ENCODE measurements at places on chromosomes 7 and 10. TPM values are rescaled to one million over a fixed set of nuclear protein-coding genes. Genes with fewer than 3 reads are reported as not detected.

DNA sequence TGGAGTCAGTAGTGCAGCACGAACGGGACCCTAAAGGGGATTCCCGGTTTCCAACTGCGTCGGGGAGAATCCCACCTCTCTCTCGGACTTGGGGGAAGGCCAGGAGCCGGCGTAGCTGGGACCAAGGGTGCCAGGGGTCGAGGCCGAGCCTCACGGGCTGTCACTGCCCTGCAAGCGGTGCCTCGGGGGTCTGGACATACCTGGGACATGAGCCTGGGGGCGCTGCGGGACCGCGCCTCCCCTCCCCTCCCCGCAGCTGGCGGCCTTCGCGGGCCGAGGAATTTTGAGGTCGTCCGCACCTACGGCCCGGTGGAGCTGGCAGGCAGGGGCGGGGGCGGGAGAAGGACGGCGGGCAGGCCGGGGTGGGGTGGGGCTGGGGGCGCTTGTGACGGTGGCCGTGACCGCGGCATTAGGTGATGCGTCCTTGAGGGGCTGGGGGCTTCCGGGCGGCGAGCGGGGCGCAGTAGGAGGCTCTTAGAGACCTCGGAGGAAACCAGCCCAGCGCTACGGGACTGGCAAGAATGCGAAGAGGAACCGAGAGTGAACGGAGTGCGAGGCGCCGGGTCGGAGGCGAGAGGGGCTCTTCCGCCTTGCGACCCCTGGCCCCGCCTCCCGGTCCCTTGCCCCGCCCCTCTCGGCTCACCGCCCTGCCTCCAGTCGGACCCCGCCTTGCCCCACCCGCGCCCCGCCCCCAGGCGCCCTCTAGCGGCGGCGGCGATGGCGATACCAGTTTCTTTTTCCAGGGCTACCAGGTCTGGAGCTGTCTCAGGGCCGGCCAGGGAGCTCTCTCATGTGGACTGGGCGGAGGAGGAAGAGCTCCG is 48.3 kb downstream of the NPVF start:
- DNase-seq, result no peak

Gene DNAAF5
- total RNA-seq, result 48.7 TPM

- no peak for DNase-seq
These were observed 198.8 kb downstream of the TCERG1L start for GRCh38 chr10:131112691-131113090.

DNA sequence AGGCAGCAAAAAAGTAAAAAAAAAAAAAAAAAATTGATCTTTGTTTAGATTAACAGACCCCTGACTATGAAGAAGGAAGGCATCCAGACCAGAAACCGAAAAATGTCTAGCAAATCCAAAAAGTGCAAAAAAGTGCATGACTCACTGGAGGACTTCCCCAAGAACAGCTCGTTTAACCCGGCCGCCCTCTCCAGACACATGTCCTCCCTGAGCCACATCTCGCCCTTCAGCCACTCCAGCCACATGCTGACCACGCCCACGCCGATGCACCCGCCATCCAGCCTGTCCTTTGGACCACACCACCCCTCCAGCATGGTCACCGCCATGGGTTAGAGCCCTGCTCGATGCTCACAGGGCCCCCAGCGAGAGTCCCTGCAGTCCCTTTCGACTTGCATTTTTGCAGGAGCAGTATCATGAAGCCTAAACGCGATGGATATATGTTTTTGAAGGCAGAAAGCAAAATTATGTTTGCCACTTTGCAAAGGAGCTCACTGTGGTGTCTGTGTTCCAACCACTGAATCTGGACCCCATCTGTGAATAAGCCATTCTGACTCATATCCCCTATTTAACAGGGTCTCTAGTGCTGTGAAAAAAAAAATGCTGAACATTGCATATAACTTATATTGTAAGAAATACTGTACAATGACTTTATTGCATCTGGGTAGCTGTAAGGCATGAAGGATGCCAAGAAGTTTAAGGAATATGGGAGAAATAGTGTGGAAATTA is 19.4 kb downstream of the GATA3 start:
- no peak for DNase-seq

GRCh38 chr10:98295401-98295811 is 27.4 kb upstream of the LOXL4 start:
- no peak for DNase-seq

DNA sequence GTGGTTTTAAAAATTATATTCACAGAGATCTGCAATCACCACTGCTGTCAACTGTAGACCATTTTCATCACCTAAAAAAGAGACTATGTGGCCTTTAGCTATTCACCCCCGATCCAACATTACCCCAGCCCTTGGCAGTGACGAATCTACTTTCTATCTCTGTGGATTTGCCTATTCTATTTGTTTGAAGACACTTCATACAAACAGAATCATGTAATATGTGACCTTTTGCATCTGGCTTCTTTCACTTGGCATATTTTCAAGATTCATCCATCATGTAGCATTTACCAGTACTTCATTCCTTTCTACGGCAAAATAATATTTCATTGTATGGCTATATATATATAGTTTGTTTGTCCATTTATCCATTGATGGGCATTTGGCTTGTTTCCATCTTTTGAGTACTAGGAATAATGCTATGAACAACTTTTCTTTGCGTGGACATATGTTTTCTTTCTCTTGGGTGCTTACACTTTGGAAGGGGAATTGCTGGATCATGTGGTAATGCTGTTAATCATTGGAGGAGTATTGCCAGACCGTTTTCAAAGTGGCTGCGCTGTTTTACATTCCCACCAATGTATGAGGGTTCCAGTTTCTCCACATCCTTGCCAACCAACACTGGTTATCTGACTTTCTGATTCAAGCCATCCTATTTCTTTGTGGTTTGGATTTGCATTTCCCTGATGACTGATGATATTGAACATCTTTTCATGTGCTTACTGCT is 22.3 kb downstream of the ADAMTS14 start:
- no peak for DNase-seq

- no peak for DNase-seq
These were observed 392.2 kb downstream of the ACTR3B start for GRCh38 chr7:153151766-153152165.

GRCh38 chr10:72097448-72098300 is 9.3 kb upstream of the SPOCK2 start:
- DNase-seq, result peak; percentile 42

GRCh38 chr7:75951506-75951905 is 36.6 kb downstream of the POR start:
- DNase-seq, result no peak

- DNase-seq, result no peak
These were observed 33.1 kb upstream of the TBX20 start for GRCh38 chr7:35286986-35287385.

- DNase-seq, result no peak
These were observed 18.2 kb downstream of the ARID5B start for GRCh38 chr10:61919646-61920215.

Gene HTR5A
- not detected for total RNA-seq

GRCh38 chr7:35463176-35463700 is 209.3 kb upstream of the TBX20 start:
- no peak for DNase-seq

Gene PPP1R17
- total RNA-seq, result not detected

DNA sequence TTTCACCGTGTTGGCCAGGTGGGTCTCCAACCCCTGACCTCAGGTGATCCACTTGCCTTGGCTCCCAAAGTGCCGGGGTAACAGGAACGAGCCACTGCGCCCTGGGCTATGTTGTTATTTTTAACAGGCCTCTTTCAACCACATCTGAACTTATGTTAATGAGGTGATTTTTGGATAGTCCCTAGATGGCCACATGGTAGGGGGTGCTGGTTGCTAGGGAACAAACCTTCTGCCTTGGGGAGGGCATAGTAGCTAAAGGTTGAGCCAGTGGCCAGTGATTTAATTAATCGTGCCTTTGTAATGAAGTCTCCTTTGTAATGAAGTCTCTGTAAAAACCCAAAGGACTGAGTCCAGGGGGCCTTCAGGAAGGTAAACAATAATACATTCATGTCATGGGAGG is 9.1 kb downstream of the COMTD1 start:
- DNase-seq, result no peak

Gene RPEL1
- not detected for total RNA-seq

Gene PIK3AP1
- total RNA-seq, result 0.10 TPM

- no peak for DNase-seq
These were observed 32.7 kb downstream of the LGI1 start for GRCh38 chr10:93790439-93790838.

Gene WNT2
- total RNA-seq, result not detected

DNA sequence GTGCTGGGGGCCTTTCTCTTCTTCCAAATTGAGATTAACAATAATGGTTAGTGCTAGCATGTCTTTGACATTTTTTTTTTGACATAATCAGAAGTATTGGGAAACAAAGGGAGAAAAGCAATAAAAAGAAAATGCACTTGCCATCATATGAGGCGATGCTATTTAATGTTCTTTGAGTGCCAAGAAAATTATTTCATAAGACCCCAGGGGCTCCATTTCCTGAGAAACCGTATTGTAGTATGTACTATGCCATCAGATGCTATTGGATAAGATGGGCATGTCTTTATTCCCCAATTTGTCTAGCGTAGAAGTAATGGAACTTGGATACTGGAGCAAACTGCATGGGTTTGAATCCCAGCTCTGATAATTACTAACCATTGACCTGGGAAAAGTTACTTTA is 408.9 kb downstream of the ADRA2A start:
- no peak for DNase-seq

GRCh38 chr10:71206911-71207310 is 5.5 kb upstream of the UNC5B start:
- no peak for DNase-seq

DNA sequence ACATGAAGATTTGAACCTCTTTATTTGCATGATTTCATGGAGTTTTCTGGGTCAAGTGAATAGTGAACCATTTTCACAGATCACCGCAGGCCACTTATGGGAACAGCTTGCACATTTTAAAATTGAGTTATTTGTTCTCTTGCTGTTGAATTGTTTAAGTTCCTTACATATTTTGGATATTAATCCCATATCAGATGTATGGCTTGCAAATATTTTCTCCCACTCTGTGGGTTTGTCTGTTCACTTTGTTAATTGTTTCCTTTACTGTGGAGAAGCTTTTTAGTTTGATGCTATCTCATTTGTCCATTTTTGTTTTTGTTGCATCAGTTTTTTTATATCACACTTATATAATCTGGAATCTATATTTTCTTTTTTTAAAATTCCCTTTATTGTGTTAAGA is 14.1 kb upstream of the ZC3HAV1L start:
- DNase-seq, result no peak

GRCh38 chr10:75408911-75409885 is 7.6 kb upstream of the ZNF503 start:
- DNase-seq, result no peak

DNA sequence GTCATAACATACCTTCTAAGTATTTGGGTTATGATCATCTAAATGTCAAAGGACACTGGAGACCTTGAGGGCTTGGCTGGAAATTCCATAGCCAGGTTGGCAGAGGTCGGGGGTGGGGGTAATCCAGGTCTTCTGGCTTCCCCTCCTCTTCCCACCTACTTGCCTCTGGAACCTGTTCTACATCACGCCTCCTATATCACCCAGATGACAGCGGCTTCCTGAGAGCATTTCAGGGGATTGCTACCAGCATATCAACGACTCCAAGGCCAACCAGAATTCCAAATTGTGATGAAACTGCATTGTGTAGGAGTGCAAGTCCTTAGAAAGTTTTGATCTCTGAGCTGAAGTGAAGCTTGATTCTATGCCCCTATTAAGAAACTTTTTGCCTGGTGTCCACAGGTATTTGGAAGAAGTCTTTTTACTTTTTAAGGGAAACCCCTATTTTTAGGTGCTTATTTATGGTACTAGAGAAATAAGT is 95.7 kb downstream of the SH2D4B start:
- no peak for DNase-seq

GRCh38 chr10:116848032-116848943 is 1.0 kb upstream of the ENO4 start:
- no peak for DNase-seq

Gene ACSL5
- total RNA-seq, result 22.5 TPM

GRCh38 chr10:6850452-6850851 is 270.4 kb upstream of the PRKCQ start:
- no peak for DNase-seq

Gene PTCD1
- total RNA-seq, result 14.3 TPM

DNA sequence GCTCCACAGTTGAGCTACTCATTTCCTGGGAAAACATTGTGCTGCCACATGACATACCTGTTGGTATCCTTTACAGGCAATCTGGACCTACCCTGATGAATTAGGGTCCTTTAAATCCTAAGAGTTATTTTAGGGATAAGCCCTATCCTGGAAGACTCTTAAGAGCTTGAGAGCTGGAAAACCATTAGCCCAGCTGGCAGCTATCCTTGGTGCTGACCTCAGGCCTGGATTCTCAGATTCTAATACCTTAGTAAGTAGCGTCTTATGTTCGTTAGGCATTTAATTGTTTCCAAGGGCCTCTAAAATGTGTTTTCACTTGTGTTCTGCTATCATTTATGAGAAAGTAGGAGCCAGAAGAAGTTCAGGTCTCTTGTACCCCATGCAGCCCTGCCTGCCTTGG is 93.0 kb upstream of the SORCS3 start:
- no peak for DNase-seq

GRCh38 chr7:131335639-131336381 is 8.1 kb downstream of the MKLN1 start:
- DNase-seq, result no peak

Gene LBX1
- not detected for total RNA-seq

GRCh38 chr10:3902054-3902808 is 117.2 kb upstream of the KLF6 start:
- no peak for DNase-seq

- no peak for DNase-seq
These were observed 72.8 kb upstream of the CUX1 start for GRCh38 chr7:101744588-101744987.

GRCh38 chr10:65341323-65341925 is 1584.4 kb upstream of the LRRTM3 start:
- peak; percentile 92 for DNase-seq

GRCh38 chr10:90718182-90718581 is 139.7 kb downstream of the HTR7 start:
- no peak for DNase-seq

DNA sequence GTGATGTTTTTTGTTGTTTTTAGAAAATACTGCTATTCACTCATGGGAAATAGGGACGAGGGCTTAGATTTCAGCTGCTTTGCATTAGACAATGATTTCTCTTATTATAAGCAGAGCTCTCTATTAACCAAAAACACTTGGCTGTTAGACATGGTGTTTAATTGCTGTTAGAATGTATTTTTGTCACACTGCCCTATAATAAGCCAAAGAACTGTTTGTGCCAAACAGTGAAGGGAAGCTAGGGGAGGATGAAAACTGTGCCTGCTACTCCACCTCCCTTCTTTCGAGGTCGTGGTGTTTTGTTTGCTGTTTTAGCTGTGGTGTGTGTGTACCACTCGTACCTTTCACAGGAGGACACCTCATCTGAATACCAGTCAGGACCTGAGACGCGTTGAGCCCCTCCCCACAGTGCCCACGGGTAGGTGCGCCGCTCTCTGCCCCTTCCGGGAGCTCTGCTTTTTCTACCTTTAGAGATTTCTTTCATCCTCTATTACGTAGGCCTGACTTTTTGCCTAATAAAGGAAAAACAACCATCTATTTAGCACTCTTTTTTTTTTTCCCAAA is 57.9 kb downstream of the CUX1 start:
- DNase-seq, result no peak

DNA sequence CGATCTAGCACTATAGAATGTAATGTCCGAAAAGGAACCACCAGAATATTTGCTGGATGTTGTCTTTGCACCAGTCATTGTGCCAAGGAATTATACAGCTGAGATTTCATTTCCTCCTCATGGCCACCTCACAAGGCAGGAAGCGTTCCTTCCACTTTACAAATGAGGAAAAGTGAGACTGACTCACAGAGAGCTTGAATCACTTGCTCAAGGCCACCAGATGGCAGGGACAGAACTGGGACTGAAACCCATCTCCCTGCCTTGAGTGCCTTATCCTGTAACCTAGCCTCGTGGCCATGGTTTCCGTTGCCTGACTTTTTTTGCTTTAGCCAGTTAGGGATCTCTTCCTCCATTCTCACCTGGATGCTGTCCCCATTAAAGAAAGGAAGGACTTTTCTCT is 44.7 kb upstream of the PDZD8 start:
- no peak for DNase-seq

All from glomerular endothelial cell (primary cell).